ENCODE measurements at places on chromosomes 16 and 17.

DNA sequence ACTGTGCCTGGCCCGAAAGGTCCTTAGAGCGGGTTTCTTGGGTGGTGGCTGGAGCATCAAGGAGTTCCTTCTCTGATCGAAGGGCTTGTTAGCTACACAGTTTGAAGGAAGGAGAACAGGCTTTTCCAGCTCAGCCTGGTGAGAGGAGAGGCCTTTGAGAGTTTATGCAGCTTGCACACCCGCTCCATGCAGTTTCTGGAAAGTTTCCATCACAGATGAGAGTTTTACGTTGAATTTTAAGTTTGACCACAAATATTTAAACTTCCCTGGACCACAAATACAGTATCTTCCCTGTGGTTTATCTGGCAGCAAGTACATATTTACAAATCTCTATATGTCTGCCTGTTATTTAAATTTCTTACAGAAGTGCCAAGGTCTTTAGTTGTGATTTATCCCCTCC is 56.8 kb downstream of the HIC1 start:
- DNase-seq: no peak

DNA sequence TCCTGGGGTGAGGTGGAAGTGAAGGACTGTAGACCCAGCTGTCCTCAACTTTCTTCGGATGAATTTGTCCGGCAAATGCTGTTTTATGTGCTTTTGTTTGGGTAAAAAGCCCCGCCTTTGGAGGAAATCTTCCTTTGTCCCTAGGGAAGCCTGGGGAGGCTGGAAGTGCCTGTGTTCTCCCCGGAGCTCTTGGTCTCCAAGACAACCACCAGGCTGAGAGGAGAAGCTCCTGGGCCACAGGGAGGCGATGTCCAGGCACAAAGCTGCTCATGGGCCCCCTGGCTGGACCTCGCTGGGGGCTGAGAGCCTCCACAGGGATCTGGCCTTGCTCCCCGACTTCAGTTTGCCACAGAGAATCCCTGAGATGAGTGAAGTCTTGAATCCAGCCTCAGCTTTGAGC is 293.1 kb upstream of the N4BP1 start:
- DNase-seq: no peak

DNA sequence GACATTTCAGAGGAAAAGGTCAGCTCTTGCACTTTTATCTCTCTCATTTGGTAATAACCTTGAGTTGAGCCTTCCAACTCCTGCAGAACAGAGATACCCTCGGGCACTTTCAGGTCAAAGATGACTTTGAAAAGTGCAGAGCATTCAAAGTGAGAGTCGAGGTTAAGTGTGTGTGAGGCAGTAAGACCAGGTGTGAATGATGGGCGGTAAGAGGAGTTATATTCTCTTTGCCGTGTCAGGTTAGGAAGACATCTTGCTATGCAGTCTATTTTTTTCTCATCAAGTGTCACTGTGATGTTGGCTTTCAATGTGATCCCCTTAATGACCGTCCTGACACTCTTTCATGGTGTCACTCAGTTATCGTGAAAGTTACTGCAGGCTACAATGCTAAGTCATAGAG is 248.5 kb downstream of the RBFOX1 start:
- no peak for DNase-seq

GRCh38 chr17:76958974-76959373 is 90.8 kb downstream of the MGAT5B start:
- no peak for DNase-seq

DNA sequence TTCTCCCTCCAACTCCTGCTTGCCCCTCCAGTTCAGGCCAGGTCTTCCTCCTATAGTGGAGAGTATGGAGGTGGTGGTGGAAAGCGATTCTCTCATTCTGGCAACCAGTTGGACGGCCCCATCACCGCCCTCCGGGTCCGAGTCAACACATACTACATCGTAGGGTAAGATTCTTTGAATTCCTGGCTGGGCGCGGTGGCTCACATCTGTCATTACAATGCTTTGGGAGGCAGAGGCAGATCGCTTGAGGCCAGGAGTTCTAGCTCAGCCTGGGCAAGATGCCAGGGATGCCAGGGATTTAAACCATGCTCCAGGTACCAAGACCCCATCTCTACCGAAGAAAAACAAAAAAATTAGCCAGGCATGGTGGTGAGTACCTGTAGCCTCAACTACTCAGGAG is 1.4 kb downstream of the ZG16 start:
- no peak for DNase-seq

- no peak for DNase-seq
Measured at GRCh38 chr17:7932483-7932891, 481 bp downstream of the CNTROB start.

DNA sequence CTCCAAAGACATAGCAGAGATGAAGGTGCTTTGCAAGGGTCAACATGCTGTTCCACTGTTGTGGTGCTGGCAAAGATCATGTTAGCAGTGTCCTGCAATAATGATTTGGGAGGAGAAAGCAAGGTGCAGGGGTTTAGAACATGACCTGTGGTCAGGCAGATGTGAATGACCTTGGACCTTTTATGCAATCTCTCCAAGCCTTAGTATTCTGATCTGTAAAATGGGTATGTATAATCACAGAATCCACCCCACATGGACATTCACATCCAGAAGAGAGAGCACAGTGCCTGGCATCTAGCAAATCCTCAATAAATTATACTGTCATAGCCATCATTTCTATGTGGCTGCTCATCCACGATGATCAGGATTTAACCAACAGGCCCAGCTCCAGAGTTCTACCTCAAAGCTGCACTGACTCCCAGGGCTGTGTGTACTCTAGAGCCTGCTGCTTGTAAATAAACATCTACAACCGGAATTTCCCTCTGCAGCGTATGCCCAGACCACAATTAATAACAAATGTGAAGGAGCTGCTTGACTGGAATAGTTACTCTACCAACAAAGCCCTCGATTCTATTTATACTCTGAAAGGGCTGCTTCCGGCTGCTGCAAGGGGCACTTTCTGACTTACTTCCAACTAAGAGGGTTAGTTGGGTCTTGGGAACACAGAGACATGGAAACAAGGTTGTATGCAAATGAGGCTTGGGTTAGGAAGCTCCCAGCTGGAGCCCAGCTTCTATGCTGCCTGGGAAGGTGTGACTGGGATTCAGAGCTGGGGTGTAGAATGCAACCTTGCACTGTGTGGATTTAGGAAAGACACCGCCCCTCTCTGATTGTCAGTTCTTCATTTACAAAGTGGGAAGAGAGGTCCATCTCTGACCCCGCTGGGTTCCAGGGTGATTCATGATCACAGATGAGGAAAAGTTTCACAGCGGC is 265.2 kb downstream of the XYLT1 start:
- DNase-seq: no peak

GRCh38 chr17:39174920-39175694 is 9.1 kb upstream of the ARL5C start:
- peak; percentile 74 for DNase-seq

DNA sequence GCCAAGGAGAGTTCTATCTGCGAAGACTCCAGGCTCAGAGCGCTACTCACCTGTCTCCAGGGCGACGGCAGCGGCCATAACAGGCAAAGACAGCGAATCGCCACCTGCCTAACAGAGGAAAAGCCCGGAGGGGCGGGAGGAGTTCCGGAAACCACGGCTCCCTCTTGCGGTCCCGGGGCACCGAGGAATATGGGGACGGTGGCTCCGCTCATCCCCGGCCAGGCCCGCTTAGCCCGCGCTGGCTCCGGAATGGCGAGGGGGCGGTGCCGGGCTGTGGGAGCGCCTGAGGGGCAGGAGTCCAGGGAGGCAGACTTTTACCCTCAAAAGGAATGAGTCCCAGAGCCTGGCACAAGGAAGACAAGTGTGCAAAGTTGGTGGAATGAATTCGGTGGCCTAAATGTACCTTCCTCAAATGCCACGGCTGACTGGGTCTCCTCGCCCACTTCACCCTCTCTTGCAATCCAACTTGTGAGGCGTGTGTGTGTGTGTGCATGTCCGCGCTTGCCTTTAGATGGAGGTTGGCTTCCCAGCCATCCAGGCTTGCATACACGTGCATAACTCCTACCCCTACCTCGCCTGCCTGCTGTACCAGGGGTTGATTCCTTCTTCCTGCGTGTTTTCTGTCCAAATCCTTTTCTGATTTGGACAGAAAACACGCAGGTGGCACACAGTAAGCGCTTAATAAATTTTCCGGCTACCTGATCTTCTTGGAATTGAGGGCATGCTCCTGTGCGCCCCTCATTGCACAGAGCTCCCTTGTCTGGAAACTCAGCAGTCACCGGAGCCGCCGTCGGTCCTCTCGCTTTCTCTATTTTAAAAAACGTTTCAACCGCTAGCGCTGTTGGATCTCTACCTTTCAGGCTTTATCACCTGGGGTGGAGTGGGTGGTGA is 3.5 kb downstream of the C17orf100 start:
- no peak for DNase-seq

DNA sequence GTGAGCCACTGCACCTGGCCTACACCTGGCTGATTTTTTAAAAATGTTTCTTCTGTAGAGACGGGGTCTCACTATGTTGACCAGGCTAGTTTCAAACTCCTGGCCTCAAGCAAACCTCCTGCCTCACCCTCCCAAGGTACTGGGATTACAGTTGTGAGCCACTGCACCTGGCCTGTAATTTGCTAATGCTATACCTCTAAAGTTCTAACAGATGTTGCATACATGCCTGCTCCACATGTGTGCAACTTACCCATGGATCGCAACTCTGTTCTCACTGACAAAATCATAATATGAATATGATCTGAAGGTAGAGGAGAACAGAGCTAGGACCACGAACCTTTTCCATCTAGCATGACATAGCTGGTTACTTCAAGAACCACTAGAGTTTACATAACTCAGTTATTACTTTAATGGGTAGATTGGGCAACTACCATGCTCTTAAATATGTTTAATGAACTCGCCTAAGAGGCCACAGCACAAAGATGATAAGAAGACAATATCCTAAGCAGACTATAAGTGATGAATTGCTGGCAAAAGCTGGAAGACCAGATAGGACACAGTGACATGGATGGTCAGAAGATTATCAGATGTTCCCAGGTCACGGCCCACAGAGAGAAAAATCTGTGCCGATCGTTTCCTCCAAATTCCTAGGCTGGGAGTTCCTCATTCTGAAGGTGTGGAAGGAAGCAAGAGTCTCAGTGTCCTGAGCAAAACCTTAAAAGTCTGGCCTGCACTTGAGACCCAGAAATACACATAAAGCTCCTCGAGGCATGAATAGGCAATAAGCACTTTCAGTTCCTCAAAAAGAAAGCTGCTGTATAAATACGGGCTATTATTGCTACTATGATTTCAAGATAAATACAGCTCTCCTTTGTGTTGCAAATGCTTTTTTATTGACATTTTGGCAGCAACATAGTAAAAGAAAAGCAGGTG is 53.6 kb upstream of the ICAM2 start:
- DNase-seq: no peak

DNA sequence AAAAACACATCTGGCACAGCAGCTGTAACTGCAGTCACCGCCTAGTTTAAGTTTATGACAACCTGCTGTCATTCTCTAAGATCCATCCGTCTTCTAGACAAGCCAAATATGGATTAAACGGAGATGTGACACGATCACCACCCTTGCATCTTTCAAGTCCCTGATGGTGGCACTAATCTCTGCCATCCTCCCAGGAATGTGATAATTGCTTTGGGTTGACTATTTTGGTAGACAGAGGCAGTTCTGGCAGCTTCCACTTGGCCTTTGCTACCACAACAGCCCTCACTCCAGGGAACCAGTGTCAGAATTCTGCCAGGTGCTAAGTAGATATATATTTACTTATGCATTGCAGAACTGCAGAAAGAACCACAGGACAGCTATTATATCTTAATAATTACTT is 81.3 kb downstream of the ADCY9 start:
- DNase-seq: no peak

DNA sequence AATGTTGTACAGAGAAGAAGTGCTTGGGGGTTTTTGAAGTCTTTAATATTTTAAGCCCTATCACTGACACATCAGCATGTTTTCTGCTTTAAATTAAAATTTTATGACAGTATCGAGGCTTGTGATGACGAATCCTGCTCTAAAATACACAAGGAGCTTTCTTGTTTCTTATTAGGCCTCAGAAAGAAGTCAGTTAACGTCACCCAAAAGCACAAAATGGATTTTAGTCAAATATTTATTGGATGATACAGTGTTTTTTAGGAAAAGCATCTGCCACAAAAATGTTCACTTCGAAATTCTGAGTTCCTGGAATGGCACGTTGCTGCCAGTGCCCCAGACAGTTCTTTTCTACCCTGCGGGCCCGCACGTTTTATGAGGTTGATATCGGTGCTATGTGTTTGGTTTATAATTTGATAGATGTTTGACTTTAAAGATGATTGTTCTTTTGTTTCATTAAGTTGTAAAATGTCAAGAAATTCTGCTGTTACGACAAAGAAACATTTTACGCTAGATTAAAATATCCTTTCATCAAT is 57.8 kb downstream of the HLF start:
- no peak for DNase-seq

- DNase-seq: no peak
Measured at GRCh38 chr17:77662833-77663232, 295.7 kb upstream of the TNRC6C start.

DNA sequence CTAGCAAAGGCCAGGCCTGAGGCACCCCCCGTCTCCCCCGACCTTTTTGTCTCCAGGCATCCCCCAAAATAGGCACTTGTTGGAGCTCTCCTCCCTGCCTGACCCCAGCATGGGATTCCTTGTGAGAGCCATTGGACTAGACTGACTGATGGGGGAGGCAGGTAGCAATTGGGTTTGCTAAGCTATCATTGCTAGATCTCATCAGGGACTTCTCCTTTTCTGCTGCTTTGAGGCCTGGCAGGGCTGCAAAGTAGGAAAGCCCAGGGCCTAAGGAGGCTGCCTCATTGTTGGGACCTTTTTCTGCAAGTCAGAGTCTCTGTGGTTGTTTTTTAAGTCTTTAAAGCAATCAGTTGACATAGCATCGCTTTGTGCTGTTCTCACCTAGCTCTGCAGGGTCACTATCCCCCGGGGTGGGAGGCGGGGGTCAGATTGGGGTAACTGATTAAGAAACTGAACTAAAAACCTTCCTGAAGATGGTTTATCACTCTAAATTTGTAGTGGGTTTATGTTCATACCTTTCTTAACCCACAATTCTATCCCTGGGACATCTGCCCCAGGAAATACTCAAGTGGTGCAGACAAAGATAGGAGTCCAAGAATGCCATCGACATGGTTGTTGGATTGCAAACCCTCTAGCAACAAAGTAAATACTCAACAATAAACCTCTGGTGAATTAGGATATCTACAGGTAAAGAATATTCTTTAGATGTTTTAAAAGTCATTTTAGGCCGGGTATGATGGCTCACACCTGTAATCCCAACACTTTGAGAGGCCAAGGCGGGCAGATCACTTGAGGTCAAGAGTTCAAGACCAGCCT is 28.0 kb downstream of the LLGL2 start:
- DNase-seq: no peak

- no peak for DNase-seq
Measured at GRCh38 chr16:82358161-82358560, 188.1 kb upstream of the MPHOSPH6 start.

GRCh38 chr17:41647038-41647813 is 22.9 kb upstream of the KRT17 start:
- DNase-seq: no peak

GRCh38 chr16:50638816-50639670 is 42.1 kb downstream of the SNX20 start:
- no peak for DNase-seq

- DNase-seq: no peak
Measured at GRCh38 chr16:26863931-26864330, 202.8 kb upstream of the C16orf82 start.

GRCh38 chr16:10938796-10939648 is 3.2 kb downstream of the DEXI start:
- peak; percentile 30 for DNase-seq

Data from hematopoietic multipotent progenitor cell treated with erythropoietin and hydrocortisone succinate and interleukin-3 and kit ligand, for 17 days (in vitro differentiated cells).